Naive thymus-derived CD8-positive, alpha-beta T cell (primary cell): ENCODE measurements at places on chromosomes 3 and 15.

DNA sequence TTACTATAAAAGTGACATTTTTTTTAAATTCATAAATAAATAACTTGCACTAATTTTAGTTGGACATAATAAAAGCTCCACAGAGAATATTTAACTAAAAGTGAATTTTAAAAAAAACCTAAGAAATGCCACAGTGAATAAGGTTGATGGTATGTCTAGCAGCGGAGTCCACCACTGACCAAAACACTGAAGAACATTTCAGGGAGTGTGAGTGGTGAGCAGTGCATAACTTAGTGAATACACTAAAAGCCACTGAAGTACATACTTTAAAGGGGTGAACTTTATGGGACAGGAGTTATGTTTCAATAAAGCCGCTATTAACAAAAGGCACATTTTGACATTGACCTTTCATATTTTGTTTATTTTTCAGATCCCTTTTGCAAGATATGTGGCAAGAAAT lies 32.3 kb downstream of the SRP14 start:
- no peak for DNase-seq

- DNase-seq, result no peak
Observed at GRCh38 chr15:31357148-31357547, 30.5 kb downstream of the KLF13 start.

DNA sequence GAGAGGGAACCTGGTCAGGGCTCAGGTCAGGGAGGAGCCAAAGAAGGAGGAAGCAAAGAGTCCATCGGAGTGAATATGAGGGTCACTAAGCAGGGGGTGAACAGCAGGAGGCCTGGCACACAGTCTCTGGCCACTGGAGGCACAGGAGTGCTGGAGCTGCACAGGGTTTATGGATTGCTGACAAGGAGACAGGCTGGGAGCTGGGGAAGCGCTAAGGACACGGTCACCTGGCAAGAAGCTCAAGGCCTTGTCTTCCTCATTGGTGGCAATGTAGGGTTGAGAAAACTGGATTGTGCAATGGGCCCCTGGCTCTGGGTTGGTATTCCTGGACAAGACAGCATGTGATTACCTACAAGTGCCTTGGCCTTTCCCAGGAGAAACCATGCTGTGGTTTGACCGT lies 5.8 kb upstream of the CAMP start:
- DNase-seq, result no peak

DNA sequence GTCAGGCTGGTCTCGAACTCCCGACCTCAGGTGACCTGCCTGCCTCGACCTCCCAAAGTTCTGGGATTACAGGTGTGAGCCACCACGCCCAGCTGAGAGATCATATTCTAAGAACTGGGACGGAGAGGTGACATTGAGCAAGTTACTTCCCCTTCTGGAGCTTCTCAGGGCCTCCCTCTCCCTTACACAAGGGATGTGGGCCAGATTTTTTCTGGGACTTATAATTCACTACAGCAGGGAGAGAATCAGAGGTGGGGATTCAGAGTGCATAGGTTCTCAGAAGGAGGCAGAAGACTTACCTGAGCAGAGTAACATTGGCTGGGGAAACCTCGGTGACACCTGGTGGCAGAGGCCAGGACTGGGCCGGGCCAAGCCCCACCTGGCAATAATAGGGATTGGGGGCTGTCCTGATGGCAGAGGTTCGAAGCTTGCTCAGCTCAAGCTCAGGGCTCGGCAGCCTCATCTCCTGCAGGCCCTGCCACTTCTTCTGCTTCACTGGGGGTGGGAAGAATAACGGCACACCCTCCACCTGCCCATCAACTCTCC lies 6.8 kb downstream of the LTK start:
- no peak for DNase-seq

GRCh38 chr3:117674321-117674720 lies 964.7 kb downstream of the TUSC7 start:
- DNase-seq, result no peak

GRCh38 chr15:88652456-88653199 lies 13.8 kb downstream of the ISG20 start:
- no peak for DNase-seq

GRCh38 chr15:38608682-38609081 lies 44.1 kb upstream of the RASGRP1 start:
- DNase-seq, result no peak

DNA sequence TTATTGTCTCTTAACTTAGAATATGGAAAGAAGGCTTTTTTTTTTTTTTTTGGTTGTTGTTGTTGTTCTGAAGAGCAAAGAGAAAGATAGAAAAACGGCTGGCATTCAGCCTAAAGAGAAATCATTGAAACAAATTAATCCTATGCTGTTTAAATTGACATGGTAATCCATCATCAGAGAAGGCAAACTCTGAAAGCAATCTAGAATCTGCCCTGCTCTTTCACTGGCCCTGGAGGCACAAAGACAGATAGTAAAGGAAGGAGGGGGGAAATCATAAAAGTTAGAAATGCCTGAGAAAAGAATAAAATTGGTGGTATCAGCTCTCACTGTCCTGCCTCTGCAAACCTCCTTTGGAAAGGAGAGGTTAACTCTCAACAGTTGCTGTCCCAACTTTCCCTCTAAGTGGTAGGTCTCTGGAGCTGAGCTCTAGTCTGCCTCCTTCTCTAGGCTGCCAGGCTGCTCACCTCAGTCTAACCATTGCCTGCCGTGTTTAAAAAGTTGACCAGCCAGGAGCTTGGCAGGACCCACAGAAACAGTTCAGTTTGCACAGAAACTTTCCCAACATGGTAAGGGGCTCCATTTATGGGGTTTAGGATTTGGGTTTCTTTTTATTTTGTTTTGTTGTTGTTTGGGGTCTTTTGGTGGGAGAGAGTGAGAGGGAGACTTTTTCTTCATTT lies 13.4 kb upstream of the NR2F2 start:
- DNase-seq, result no peak

GRCh38 chr3:100443690-100444089 lies 42.4 kb downstream of the LNP1 start:
- no peak for DNase-seq

GRCh38 chr15:95698951-95699350 lies 631.5 kb upstream of the NR2F2 start:
- DNase-seq, result no peak

DNA sequence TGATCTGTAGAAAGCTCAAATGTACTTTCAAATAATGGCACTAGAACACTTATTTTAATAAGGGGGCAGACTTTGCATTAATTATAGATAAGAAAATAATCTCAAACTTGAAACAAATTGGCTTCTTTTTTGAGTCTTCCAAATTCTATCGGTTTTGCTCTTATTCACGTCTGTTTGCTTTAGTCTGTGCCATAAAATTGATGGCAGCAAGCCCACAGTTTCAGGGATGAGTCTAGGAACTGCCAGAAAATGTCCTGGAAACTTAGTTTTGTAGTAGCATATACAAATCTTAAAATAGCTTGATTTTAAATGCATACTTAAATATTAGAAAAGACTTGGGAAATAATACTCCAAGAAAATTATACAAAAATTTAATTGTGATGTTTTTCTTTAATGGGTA lies 39.7 kb downstream of the BCHE start:
- no peak for DNase-seq

GRCh38 chr3:108462899-108463298 lies 47.5 kb downstream of the MYH15 start:
- DNase-seq, result no peak
